ENCODE measurements at places on chromosomes 3 and 15.
A peak's percentile ranks its signal among the peaks of the same experiment; 100 is the strongest.

DNA sequence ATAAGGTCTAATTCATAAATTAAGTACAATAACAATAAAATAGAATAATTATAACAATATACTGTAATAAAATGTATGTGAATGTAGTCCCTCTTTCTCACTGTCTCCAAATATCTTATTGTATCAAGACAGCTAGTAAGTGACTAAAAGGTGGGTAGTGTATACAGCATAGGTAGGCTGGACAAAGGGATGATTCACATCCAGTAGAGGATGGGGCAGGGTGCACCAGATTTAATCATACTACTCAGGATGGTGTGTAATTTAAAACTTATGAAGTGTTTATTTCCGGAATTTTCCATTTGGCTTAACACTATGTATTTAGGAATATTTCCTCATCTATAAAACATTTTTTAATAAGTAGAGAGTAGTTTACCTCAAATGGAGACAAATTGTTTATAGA lies 876.1 kb upstream of the CADM2 start:
- DNase-seq, result no peak

DNA sequence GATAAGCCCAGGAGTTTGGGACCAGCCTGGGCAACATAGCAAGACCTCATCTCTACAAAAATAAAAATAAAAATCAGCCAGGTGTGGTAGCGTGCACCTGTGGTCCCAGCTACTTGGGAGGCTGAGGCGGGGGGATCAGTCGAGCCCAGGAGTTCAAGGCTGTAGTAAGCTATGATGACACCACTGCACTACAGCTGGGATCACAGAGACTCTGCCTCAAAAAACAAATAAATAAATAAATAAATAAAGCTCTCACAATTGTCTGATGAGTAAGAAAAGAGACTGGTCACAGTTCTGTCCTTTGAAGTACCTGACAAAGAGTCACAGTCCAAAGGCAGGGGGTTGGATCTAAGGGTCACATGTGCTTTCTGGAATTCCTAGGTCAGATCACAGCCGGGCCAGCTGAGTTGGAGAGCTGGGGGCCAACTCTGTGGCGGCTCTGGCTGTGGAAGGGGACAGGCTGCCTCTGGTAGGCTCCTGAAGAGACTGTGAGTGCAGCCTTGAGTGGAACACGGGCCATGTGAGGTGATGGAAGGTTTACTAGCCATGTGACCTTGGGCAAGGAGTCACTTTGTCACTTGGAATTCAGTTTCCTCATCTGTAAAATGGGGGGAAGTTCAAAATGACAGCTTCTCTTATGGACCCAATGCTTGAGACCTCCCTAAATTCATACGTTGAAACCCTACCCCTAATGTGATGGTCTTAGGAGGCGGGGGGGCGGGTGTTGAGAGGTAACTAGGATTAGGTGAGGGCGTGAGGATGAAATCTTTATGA lies 47.2 kb downstream of the WHAMM start:
- no peak for DNase-seq

- DNase-seq, result no peak
These were observed 1046.4 kb downstream of the NTRK3 start for GRCh38 chr15:87209891-87210689.

DNA sequence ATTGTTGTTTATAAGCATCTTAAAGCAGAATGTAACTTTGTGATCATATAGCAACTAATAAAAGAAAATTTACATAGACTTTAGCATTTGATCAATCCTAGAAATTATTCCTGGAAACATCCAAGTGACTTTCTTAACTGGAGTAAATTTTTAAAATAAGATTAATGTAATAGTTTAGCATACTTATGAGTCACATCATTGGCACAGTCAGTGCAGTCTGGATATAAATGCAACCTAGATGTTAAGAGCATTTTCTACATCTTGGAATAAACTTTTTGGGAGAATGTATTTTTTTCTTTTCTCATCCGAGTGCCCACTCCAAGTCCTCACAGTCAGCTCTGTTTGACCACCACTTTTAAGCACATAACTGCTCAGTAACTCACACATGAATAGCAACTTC lies 324.6 kb upstream of the PLSCR5 start:
- peak; percentile 25 for DNase-seq

- peak; percentile 97 for DNase-seq
These were observed at the start of gene LZTFL1 for GRCh38 chr3:45841757-45842491. Gene LZTFL1, minus strand, starts transcription at chr3:45842119. Its CDS starts 128 bp downstream, at chr3:45841991.

Measured in fibroblast of skin of right biceps (primary cell).